ENCODE measurements at places on chromosomes 7 and 10. TPM values are rescaled to one million over a fixed set of nuclear protein-coding genes. Genes with fewer than 3 reads are reported as not detected.

DNA sequence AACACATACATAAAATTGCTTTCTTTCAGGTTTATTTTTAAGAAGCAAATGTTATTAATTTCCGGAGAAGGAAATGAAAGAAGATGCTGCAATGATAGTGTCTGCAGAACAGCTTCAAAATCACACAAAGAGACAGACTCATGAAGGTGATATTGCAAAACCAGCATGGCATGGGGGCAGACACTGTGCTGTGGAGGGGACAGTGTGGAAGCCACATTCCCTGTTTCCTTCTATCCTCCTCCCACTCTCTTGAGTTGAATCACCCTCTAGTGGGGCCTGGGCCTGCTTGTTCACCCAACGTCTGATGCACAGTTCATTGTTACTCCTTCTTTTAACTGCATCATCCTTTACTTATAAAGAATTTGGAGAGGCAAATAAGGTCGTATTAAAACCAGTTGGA lies 104.0 kb upstream of the INSIG1 start:
- no peak for DNase-seq

DNA sequence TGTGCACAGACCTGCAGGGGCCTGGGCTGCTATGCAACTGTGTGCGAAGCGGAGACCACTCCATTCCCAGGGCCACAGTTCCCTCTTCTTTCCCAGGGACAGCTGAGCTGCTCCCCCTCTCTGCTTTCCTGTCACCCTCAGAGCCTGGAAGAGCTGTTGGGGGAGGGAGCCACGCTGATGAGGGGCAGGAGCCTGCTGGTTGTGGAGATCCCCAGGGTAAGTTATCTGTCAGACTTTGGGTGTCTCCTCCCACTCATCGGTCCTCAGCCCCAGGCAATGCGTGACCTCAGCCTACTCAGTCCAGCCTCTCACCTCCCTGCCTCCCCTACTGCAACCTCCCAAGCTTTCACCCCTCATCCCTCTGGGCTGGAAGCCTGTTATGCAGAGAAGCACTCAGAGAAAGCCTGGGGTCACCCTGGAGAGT lies 53.5 kb downstream of the ZNF467 start:
- DNase-seq: no peak

DNA sequence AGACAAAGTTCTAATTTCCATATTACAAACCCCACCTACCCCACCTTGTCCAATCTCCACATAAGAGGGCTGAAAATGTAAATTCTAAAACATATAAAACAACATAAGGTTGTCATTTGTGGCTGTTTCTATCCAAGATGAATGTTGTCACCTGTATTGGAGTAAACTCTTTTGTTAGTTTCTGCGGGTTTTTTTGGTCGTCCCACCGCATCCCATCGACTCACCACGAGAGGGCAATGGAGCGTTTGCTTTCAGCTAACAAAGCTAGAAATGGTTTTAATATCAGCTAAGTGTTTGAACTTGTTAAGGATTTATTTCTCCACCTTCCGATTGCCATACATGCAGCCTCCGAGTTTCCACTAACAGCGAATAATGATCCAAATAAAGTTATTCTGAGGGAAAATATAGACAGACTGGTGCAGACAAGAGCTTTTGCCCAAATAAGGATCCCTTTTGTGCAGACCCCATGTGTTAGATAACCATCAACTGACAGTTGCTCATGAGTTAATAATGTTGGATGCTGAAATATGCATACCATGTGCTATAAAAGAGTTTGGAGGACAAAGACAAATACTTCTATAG lies 137.2 kb downstream of the ARID5B start:
- DNase-seq: peak; percentile 89

- no peak for DNase-seq
These were observed 45.6 kb downstream of the GPR141 start for GRCh38 chr7:37729181-37729580.

GRCh38 chr10:31756729-31757110 lies 171.9 kb downstream of the ARHGAP12 start:
- no peak for DNase-seq

GRCh38 chr10:55410415-55410885 lies 609.4 kb upstream of the PCDH15 start:
- no peak for DNase-seq

DNA sequence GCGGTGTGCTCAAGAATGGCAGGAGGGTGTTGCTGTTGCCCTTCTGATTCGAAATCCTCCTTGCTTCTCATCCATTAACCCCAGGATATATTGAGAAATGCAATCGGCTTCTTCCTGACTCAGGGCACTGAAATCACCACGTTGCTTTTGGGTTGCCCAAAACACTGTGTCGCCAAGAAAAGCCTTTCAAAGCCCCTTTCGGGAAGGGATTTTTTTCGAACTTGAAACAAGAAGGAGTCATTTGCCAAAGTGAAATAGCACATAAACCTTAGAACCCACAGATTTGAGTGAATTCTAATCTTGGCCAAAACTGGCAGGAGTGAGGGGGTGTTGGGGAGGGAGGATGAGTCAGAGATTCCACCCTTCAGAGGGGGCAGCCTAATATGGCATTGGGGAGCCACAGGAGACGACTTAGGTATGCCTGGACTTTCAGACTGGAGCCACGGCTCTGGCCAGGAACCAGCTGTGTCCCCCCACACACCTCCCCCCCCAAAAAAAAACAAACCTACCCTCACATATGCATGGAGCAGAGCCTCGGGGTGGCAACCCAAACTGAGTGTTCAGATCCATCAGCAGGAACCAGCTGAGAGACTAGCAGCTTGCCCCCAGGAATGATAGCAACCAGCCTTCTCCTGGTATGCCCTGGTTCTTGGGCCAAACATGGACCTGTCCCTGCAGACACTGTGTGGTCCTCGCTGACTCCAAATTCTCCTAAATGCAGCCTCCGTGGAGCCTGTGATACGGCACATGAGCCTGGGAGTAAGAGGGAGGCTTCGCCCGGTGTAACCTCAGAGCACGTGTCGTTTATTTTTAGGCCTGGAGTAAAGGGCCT lies 138.4 kb downstream of the FGFR2 start:
- DNase-seq: no peak

- no peak for DNase-seq
These were observed 6.4 kb downstream of the AGMO start for GRCh38 chr7:15555381-15555859.

The ZCWPW1 gene
- total RNA-seq: 3.3 TPM

The TDRD1 gene
- 0.05 TPM for total RNA-seq

The CALHM1 gene
- 0.47 TPM for total RNA-seq
